Mammary microvascular endothelial cell (primary cell): ENCODE measurements at places on chromosomes 2 and 18. TPM values are rescaled to one million over a fixed set of nuclear protein-coding genes. Genes with fewer than 3 reads are reported as not detected.

RNF144A gene
- total RNA-seq = 14.0 and 14.3 TPM in 2 replicates

TLX2 gene
- total RNA-seq = not detected in 2 replicates

HOXD11 gene
- 0.10 TPM in 1 of 2 replicates, not detected in the other for total RNA-seq

IL36A gene
- total RNA-seq = not detected in 2 replicates

SERPINB11 gene
- not detected in 2 replicates for total RNA-seq

HAAO gene
- not detected in 2 replicates for total RNA-seq

FBXO48 gene
- 0.47 and 0.84 TPM in 2 replicates for total RNA-seq

PMAIP1 gene
- total RNA-seq = 25.0 and 29.7 TPM in 2 replicates

CACNB4 gene
- not detected in 2 replicates for total RNA-seq

OR6B2 gene
- not detected in 2 replicates for total RNA-seq

DDX18 gene
- total RNA-seq = 41.6 and 45.1 TPM in 2 replicates

RAMP1 gene
- total RNA-seq = not detected in 2 replicates

NDUFB3 gene
- total RNA-seq = 112 and 133 TPM in 2 replicates

C2orf72 gene
- not detected in 2 replicates for total RNA-seq

IL1R2 gene
- total RNA-seq = not detected in 2 replicates

ANKRD12 gene
- 7.9 and 14.7 TPM in 2 replicates for total RNA-seq

STK39 gene
- 10.0 and 13.6 TPM in 2 replicates for total RNA-seq

GALR1 gene
- not detected in 2 replicates for total RNA-seq

NCKAP1 gene
- total RNA-seq = 112 and 119 TPM in 2 replicates

IHH gene
- not detected in 2 replicates for total RNA-seq

FLACC1 gene
- total RNA-seq = 0.44 TPM in 1 of 2 replicates, not detected in the other

RUFY4 gene
- not detected in 2 replicates for total RNA-seq

GATA6 gene
- 2.0 and 3.8 TPM in 2 replicates for total RNA-seq

HOXD9 gene
- total RNA-seq = 13.6 and 17.2 TPM in 2 replicates

C18orf54 gene
- total RNA-seq = 6.9 and 8.0 TPM in 2 replicates

LIPG gene
- 87.9 and 106 TPM in 2 replicates for total RNA-seq

REEP1 gene
- 0.40 and 1.0 TPM in 2 replicates for total RNA-seq

RAB27B gene
- total RNA-seq = under 0.01 and 0.25 TPM in 2 replicates

VRK2 gene
- 39.2 and 39.3 TPM in 2 replicates for total RNA-seq

ANKRD23 gene
- total RNA-seq = 0.20 TPM in 1 of 2 replicates, not detected in the other
